ENCODE measurements at places on chromosomes 6 and 20.
A peak's percentile ranks its signal among the peaks of the same experiment; 100 is the strongest.

DNA sequence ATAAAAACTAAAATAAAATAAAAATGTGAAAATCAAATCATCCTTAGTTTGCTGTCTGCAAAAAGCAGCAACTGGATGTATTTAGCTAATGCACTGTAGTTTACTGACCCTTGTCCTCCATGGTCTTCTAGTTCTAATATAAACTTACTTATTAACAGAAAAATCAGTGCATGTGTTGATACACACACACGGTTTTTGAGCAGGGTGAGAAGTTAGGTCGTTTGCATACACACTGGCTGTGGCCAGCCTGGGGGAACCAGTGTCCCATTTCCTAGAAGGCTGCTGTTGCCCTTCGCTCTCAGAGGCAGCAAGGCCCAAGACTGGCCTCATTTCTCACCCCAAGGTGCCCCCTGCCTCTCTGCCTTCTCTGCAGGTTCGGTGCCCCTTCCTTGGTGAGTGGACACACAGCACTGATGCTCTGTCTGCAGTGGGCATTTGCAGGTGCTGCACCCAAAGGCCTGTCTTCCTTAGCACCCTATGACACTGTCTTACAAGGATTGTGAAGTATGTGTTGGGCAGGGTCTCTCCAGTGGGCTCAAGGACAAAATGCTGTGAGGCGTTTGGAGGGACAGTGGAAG lies 168.5 kb downstream of the SCP2D1 start:
- DNase-seq = no peak

DNA sequence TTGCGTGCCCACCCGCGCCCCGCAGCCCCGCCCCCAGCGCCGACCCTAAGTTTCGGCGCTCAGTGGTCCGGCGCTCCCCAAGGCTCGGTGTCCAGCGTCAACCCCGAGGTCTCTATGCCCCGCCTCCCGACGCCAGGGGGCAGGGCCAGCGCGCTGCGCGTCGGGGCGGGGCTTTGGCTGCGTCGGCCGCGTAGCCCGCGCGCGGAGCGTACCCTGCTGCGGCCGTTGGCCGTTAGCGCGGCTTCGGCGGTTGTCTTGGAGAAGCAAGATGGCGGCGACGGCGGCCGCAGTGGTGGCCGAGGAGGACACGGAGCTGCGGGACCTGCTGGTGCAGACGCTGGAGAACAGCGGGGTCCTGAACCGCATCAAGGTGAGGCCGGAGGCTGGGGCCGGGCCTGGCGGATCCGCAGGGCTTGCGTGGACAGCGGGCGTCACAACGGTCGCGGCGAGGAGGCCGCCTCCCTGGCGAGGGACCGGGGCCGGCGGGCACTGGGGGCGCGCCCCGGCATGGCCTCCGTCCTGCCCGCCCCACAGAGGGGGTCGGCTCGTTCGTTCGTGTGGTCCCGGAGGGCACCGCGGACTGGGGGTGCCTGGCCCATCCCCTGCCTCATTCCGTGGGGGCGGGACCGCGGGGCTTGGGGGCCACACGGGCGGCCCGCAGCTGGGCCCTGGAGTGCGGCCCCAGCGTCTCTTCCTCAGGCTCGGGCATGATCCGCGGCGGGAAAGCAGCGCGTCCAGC lies at the start of gene CEP43:
CEP43 (plus strand) TSS at position 253 of the 739 bp plus-strand sequence; CDS start at position 269, 16 bp downstream.
- DNase-seq = peak; percentile 75

- no peak for DNase-seq
Measured at GRCh38 chr6:167094436-167094819, 28.5 kb upstream of the CCR6 start.

GRCh38 chr6:149060985-149061760 lies 256.3 kb upstream of the TAB2 start:
- no peak for DNase-seq

DNA sequence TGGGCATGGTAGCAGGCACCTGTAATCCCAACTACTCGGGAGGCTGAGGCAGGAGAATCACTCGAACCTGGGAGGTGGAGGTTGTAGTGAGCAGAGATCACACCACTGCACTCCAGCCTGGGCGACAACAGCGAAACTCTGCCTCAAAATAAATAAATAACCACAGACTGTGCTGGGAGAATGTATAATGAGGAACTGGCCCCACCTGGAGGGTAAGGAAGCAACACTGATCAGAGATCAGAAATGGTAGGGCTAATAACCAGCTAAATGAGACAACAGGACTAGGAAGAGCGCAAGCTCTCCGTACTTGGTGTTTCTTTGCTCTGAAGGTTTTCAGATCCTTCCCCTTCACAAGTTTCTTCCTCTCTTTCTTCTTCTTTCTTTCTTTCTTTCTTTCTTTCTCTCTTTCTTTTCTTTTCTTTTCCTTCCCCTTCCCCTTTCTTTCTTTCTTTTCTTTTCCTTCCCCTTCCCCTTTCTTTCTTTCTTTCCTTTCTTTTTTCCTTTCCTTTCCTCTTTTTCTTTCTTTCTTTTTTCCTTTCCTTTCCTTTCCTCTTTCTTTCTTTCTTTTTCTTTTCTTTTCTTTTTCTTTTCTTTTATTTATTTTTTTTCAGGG lies 14.6 kb downstream of the CCM2L start:
- DNase-seq = no peak

- no peak for DNase-seq
Measured at GRCh38 chr20:53331151-53331973, 262.3 kb downstream of the ZNF217 start.

DNA sequence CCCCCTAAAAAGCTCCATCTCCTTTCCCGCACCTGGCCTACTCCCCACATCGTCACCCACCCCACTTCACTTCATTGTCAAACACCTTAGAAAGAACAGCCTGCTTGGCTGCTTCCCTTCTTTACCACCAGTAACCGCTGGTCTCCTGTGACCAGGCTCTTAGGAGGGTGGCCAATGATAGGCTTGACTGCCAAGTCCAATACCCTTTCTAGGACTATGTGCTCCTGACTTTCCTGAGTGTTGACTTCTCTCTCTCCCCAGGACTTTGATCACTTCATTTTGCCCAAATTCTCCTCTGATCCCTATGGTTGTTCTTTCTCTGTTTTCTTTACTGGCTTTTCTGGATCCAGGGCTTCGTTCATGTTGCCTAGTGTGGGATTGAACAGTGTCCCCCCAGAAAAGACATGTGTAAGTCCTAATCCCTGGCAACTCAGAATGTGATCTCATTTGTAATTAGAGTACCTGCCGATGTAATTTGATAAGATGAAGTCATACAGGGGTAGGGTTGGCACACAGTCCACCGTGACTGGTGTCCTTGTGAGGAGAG lies 254.0 kb downstream of the GMDS start:
- DNase-seq = no peak

DNA sequence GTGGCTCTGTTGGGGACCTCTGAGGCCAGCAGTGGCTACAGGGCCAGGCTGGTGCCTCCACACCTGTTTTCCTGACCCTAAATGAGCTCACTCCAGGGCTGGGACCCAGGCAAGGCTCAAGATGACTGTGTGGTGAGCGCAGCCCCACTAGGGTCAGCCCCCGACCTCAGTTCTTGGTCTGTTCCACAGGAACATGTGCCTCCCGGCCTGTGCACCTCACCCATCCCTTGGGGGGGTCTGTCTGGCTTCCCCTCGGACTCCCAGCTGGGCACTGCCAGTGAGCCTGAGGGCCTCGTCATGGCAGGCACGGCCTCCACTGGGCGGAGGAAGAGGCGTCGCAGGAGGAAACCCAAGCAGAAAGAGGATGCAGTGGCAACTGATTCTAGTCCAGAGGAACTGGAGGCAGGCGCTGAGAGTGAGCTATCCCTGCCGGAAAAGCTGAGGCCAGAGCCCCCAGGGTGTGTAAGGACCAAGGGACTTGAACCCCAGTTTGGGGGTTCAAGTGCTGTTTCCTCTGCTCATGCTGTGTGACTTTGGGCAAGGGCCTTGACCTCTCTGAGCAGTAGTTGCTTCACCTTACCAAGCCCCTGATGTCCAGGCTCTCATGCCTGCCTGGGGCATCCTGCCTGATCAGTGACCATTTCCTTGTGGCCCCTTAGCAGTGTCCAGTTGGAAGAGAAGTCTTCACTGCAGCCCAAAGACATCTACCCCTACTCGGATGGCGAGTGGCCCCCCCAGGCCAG lies 8.0 kb downstream of the LPIN3 start:
- DNase-seq = no peak

GRCh38 chr6:161327360-161327953 lies 53.6 kb upstream of the AGPAT4 start:
- no peak for DNase-seq

- DNase-seq = no peak
Measured at GRCh38 chr6:36955136-36955535, 598 bp downstream of the PI16 start.

DNA sequence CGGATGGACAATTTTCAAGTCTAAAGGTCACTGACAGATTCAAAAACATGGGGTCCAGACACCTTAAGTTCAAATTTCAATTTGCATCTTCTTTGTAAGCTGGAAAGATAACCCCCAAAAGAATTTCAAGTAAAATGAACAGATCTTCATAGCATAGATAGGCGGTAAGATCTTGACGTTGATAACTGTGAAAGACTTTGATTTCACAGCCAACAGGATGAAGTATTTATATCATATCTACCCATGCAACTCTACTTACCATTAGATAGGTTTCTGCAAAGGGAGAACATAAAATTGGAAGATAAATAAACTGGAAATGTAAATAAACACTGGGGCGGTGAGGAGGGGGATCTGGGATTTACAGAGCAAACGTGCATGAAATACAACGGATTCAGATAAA lies 137.8 kb downstream of the IPCEF1 start:
- no peak for DNase-seq

GRCh38 chr6:138258991-138259390 lies 40.7 kb upstream of the PBOV1 start:
- DNase-seq = no peak

GRCh38 chr20:7579888-7580287 lies 360.4 kb downstream of the HAO1 start:
- no peak for DNase-seq

DNA sequence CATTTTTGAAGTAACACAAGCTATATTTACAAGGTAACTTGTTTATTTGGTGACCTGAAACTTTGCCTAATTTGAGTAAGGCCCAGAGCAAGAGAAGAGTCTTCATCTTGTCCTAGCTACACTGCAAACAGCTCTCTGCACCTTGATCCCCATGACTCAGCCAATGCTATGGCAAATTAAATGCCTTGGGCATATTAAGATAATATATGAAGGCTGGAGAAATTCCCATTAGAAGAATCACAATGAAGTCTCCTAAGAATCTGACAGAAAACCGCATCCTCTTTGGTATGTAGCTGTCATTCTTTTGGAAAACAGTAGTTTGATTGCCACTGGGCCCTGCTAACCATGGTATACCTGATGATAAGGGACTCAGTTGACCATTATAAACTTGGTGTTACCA lies 204.5 kb downstream of the UBE3D start:
- DNase-seq = no peak

DNA sequence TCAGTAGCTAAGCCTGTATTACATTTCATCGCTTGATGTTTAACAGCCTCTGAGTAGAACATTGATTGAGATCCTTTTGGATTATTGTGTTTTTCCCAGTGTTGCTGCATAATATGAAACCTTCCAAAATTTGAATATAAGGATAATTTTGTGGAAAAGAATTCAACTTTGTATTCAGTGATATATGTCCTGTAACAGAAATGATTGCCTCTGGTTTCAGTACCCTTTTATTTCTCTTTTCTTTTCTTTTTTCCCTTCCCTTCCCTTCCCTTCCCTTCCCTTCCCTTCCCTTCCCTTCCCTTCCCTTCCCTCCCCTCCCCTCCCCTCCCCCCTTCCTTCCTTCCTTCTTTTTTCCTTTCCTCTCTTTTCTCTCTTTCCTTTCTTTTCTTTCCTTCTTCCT lies 74.6 kb downstream of the UTRN start:
- DNase-seq = no peak

- DNase-seq = no peak
Measured at GRCh38 chr6:121694389-121694788, 258.9 kb downstream of the GJA1 start.

- DNase-seq = no peak
Measured at GRCh38 chr6:79077715-79078074, 359 bp downstream of the PHIP start.

GRCh38 chr6:24194978-24195700 lies 69.1 kb downstream of the NRSN1 start:
- DNase-seq = no peak

DNA sequence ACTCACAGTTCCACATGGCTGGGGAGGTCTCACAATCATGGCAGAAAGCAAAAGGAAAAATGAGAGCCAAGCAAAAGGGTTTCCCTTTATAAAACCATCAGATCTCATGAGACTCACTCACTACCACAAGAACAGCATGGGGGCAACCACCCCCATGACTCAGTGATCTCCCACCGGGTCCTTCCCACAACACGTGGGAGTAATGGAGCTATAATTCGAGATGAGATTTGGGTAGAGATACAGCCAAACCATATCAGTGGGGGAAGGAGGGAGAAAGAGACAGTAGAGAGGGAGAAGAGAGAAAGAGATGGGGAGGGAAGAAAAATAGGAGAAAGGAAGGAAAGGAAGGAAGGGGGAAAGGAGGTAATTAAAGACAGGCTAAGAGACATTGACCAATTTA lies 30.1 kb downstream of the GMDS start:
- DNase-seq = no peak

GRCh38 chr6:43680308-43681200 lies 7.0 kb downstream of the MRPS18A start:
- DNase-seq = no peak

GRCh38 chr6:75084018-75084417 lies 121.8 kb downstream of the COL12A1 start:
- no peak for DNase-seq

- no peak for DNase-seq
Measured at GRCh38 chr6:146212781-146213180, 183.9 kb downstream of the GRM1 start.

- DNase-seq = no peak
Measured at GRCh38 chr6:76510489-76510888, 438.0 kb upstream of the IMPG1 start.

GRCh38 chr20:47566269-47566668 lies 64.6 kb downstream of the NCOA3 start:
- DNase-seq = no peak

DNA sequence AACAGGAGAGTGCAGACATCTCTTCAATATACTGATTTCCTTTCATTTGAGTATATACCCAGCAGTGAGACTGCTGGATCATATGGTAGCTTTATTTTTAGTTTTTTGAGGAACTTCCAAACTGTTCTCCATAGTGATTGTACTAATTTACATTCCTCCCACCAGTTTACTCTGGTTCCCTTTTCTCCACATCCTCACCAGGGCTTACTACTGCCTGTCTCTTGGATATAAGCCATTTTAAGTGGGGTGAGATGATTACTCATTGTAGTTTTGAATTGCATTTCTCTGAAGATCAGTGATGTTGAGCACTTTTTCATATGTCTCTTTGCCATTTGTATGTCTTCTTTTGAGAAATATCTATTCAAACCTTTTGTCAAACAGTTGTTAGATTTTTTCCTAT lies 64.9 kb upstream of the HMGCLL1 start:
- DNase-seq = no peak

GRCh38 chr6:127762284-127762683 lies 138.6 kb downstream of the THEMIS start:
- peak; percentile 42 for DNase-seq

- no peak for DNase-seq
Measured at GRCh38 chr20:64142590-64142989, 21.7 kb upstream of the MYT1 start.

- no peak for DNase-seq
Measured at GRCh38 chr6:24394061-24394779, 8.5 kb upstream of the MRS2 start.

Data from T-helper 2 cell (primary cell).